ENCODE measurements at places on chromosomes 5 and 9. TPM values are rescaled to one million over a fixed set of nuclear protein-coding genes. Genes with fewer than 3 reads are reported as not detected.

PCDHA9 gene
- total RNA-seq, result not detected

GRCh38 chr9:80586786-80587330 lies 1015.1 kb downstream of the TLE4 start:
- no peak overlapping the region for H3K27ac ChIP-seq
- H3K27me3 ChIP-seq, result no peaks in the 10 kb centered on the region
- H3K4me1 ChIP-seq, result no peaks in the 10 kb centered on the region

- no peaks in the 10 kb centered on the region for H3K27me3 ChIP-seq
- ATAC-seq, result no peak
- H3K36me3 ChIP-seq, result no peaks in the 10 kb centered on the region
- no peak overlapping the region for H3K4me3 ChIP-seq
Observed at GRCh38 chr9:74404620-74405019, 92.5 kb upstream of the RORB start.

DNA sequence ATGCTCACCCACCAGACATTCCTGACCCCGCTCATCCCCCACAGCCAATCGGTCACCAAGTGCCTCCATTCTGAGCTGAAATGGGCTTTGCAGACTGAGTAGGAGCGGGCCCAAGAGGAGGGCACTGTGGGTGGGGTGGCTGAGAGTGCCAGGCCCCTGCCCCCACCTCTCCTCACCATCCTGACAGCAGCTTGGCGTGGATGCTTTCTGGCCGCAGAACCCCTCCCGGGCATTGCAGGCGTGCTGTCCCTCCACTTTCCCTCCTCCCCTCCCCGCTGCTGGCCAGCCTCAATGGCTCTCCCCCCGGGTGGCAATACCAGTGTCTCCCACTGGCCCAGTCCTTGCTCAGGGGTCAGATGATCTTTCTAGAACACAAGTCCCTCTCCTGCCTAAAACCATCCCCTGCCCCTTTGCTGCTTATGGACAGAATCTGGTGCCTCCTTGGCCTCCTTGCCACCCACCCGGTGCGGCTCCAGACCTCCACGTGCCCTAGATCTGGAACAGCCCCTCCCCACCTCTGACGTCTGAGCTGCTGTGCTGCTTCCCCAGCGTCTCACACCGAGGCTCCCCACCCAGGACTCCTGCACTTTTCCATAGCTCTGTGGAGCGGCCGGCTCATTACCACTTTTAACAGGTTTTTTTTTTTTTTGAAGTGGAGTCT lies 6.1 kb downstream of the FLT4 start:
- no peak overlapping the region for H3K27ac ChIP-seq
- no peaks in the 10 kb centered on the region for H3K4me1 ChIP-seq
- no peak overlapping the region for H3K4me3 ChIP-seq
- peaks cover 7% of the 10 kb centered on the region for H3K27me3 ChIP-seq
- no peaks in the 10 kb centered on the region for H3K36me3 ChIP-seq
- ATAC-seq, result no peak

DNA sequence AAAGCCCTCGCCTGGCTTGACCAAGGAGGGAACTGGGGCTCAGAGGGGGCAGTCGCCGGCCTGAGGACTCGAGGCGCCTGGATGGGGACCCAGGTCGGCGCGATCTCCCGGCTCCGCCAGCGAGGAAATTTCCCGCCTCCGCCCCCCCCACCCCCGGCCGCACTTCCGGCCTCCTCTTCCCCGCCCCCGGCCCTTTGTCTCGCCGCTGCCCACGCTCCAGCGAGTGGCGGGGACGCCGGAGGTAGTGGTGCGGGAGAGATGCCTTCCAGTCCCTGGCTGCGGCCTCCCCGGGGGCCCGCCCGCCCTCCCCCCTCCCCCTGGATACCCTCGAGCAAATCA lies 448 bp upstream of the GPRIN1 start:
- H3K27me3 ChIP-seq, result peaks cover 16% of the 10 kb centered on the region
- H3K4me1 ChIP-seq, result peaks cover 13% of the 10 kb centered on the region
- H3K27ac ChIP-seq, result no peak overlapping the region
- peak; percentile 2 for ATAC-seq
- peak overlapping the region; percentile 73 for H3K4me3 ChIP-seq

DNA sequence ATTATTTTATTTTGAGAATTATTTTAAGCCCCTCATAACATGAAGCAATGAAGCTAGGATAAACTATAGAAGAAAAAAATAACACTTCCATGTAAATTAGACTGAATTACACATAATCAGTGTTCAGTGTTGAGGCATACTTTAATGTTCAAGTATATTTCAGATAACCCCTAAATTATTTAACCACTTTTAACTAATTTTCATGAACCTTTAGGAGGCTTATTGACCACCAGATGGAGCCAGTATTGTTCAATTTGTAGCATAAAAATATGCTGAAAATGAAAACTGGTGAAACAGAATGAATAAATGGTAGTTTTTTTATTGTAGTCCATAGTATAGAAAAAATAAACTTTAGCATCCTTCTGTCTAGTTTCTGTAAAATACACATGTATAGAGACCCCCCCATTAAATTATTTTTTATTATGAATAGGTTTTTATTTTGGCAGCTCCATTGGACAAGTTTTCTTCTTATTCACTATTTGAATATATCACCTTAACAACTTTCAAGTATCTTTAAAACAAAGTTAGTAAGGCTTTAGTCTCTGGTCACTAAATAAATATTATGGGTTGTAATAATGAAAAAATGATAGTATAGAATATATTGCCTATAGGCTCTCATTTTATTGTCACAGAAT lies 190.1 kb downstream of the CWC27 start:
- no peak overlapping the region for H3K4me3 ChIP-seq
- no peaks in the 10 kb centered on the region for H3K4me1 ChIP-seq
- no peak overlapping the region for H3K27ac ChIP-seq
- H3K36me3 ChIP-seq, result no peaks in the 10 kb centered on the region
- no peaks in the 10 kb centered on the region for H3K27me3 ChIP-seq
- ATAC-seq, result no peak

DNA sequence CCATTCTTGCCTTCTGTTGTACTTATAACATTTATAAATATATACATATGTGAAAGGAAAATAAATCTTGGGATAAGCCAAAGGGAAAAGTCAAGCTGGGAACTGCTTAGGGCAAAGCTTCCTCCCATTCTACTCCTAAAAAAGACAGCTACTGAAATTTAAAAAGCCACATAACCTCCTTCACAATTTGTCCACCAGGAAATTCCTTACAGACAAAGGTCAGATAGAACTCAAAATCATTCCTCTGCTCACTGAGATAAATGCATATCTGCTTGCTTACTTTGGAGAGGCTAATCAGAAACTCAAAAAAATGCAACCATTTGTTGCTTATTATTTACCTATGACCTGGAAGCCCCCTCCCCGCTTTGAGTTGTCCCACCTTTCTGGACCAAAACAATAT lies 112.5 kb downstream of the CEMIP2 start:
- H3K27me3 ChIP-seq, result no peaks in the 10 kb centered on the region
- H3K4me3 ChIP-seq, result no peak overlapping the region
- no peaks in the 10 kb centered on the region for H3K36me3 ChIP-seq
- no peak for ATAC-seq
- no peak overlapping the region for H3K27ac ChIP-seq

GRCh38 chr5:3131161-3131560 lies 379.7 kb upstream of the IRX2 start:
- H3K4me3 ChIP-seq, result no peak overlapping the region
- no peak overlapping the region for H3K27ac ChIP-seq
- no peak for ATAC-seq
- no peaks in the 10 kb centered on the region for H3K4me1 ChIP-seq
- H3K27me3 ChIP-seq, result no peaks in the 10 kb centered on the region
- no peaks in the 10 kb centered on the region for H3K36me3 ChIP-seq

GRCh38 chr5:42520957-42521356 lies 97.7 kb downstream of the GHR start:
- H3K4me3 ChIP-seq, result no peak overlapping the region
- no peak for ATAC-seq
- H3K27me3 ChIP-seq, result no peaks in the 10 kb centered on the region
